Adrenal gland (tissue), 19 donors: ENCODE measurements at places on chromosomes 3 and 15.

GRCh38 chr15:57218826-57219576 lies 157.3 kb upstream of the CGNL1 start:
- DNase-seq, result no peak

- no peak for DNase-seq
These were observed 345.6 kb upstream of the THBS1 start for GRCh38 chr15:39235084-39235795.

- DNase-seq, result no peak
These were observed 93.6 kb upstream of the FAM174B start for GRCh38 chr15:92749216-92749615.

- no peak for DNase-seq
These were observed 43.2 kb upstream of the CD47 start for GRCh38 chr3:108133858-108134554.

GRCh38 chr3:164419220-164419619 lies 659.1 kb downstream of the SI start:
- no peak for DNase-seq

GRCh38 chr3:10010421-10010877 lies 15.8 kb upstream of the FANCD2 start:
- no peak for DNase-seq

- no peak for DNase-seq
These were observed 133.6 kb downstream of the TIGIT start for GRCh38 chr3:114427285-114428043.
